Endothelial cell of umbilical vein (primary cell): ENCODE measurements at places on chromosomes 3 and 15. TPM values are rescaled to one million over a fixed set of nuclear protein-coding genes. Genes with fewer than 3 reads are reported as not detected.

The CTXND1 gene
- total RNA-seq: not detected in 2 replicates

The ZNF774 gene
- total RNA-seq: 2.6 and 3.9 TPM in 2 replicates

The SH2D7 gene
- not detected in 2 replicates for total RNA-seq

The CCDC50 gene
- 137 and 153 TPM in 2 replicates for total RNA-seq

The MST1R gene
- 0.93 and 1.5 TPM in 2 replicates for total RNA-seq

The NIPA2 gene
- total RNA-seq: 72.9 and 75.7 TPM in 2 replicates

The MKRN3 gene
- 0.18 TPM in 2 replicates for total RNA-seq

The CCDC54 gene
- not detected in 2 replicates for total RNA-seq

The TM4SF1 gene
- 559 and 619 TPM in 2 replicates for total RNA-seq

The ERICH6 gene
- total RNA-seq: not detected in 2 replicates

The FETUB gene
- not detected in 2 replicates for total RNA-seq

The HERC2 gene
- total RNA-seq: 77.6 and 83.9 TPM in 2 replicates

The CFAP161 gene
- 0.65 TPM in 1 of 2 replicates, not detected in the other for total RNA-seq

The LEKR1 gene
- 0.21 and 0.64 TPM in 2 replicates for total RNA-seq
